CD4-positive, alpha-beta T cell treated with Interleukin-17A for 4 hours (primary cell): ENCODE measurements at places on chromosomes 6 and 20.
A peak's percentile ranks its signal among the peaks of the same experiment; 100 is the strongest.

- DNase-seq = no peak
Measured at GRCh38 chr20:58788896-58789544, 61.7 kb downstream of the GNAS-AS1 start.

DNA sequence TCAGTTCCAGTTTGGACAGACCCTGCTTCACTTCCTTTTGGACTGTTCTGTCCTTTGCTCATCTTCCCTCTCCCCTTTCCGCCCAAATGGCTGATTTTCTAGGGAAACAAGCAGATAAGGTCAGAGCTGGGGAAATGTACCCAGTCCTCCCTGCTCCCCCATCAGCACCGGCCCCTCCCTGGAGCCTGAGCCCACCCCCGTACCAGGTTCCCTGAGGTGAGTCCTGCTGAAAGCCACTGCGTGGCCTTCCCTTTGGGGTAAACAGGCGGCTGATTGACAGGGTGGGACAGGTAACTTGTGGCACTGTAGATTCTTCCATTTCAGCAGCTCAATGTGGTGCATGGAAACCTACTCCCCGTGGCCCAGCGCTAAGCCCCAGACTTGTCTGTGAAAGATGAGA is 70.5 kb downstream of the NPEPL1 start:
- DNase-seq = no peak

GRCh38 chr6:111280445-111280955 is 193.2 kb downstream of the SLC16A10 start:
- DNase-seq = no peak

GRCh38 chr20:20466341-20466879 is 98.5 kb downstream of the INSM1 start:
- no peak for DNase-seq

DNA sequence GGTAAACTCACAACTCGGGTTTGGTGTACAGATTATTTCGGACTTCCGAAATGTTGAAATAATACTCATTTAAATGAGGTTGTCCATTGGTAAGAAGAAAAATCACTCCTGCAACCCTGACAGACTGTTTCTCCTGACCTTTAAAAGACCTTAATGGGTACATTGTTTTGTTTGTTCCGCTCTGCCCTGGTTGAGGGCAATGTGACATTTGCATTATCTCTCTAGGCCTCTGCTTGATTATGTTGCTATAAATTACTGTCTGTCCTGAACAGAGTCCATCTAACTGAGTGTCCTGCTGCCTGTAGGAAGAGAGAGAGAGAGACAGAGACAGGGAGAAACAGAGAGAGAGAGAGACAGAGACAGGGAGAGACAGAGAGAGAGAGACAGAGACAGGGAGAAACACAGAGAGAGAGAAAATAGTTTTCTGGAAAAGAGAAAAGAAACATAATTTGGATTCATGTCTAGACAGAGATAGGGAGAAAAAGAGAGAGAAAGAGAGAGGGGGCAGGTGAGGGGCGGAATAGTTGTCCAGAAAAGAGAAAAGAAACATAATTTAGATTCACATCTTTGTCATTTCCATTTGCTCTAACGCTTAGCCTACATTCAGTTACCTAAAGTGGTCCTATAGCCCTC is 83.2 kb downstream of the SHLD1 start:
- no peak for DNase-seq

- no peak for DNase-seq
Measured at GRCh38 chr6:126880964-126881363, 237.5 kb upstream of the RSPO3 start.

DNA sequence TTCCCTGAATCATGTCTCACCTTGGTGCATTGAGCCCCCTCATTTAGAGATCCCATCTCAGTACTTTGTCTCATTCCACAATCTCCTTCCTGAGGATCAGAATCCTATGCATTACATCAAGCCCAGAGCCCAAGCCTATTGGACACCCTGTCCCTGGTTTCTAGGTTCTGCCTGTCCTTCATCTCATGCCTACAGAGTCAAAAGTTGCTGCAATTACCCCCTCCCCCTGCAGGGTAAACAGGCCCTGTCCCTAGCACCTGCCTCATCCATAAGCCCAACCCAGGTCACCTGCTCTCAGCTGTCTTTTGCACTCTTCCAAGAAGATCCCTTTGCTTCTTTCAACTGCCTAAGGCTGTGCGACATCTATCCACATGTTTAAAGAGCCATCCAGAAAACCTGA is 93.9 kb downstream of the SPTLC3 start:
- no peak for DNase-seq

GRCh38 chr20:62349556-62350097 is 17.5 kb downstream of the LAMA5 start:
- no peak for DNase-seq

GRCh38 chr20:11791835-11792567 is 125.7 kb upstream of the BTBD3 start:
- DNase-seq = no peak

DNA sequence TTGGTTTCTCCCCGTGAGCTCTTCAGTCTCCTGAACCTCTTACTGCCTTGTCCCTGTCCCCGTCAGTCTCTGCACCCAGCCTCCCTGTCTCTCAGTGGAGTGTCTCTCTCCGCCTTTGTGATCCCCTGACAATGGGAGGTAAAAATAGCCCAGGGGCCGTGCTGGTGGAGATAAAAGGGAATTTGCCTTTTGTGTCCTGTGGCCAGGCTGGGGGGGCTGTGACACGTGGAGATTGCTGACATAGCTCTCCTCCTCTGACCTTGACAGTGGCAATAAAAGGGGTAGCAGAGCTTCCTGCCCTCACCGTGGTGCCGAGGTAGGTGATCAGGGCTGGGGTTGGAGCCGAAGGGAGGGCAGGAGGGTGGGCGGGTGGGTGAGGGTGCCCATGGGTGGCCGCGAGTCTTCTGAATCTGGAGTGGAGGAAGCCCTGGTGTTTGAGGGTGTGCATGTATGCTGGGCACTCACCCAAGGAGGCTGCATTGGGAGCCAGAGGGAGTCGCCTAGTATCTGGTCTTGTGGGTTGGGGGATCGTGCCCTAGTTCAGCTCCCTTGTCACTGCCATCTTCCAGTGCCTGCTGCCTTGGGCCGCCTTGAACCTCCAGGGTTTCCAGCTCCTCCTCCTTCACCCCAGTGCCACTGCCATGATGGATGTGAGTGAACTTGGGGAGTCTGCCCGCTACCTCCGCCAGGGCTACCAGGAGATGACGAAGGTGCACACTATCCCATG is 21.9 kb downstream of the MYH7B start:
- no peak for DNase-seq

GRCh38 chr6:167467793-167468431 is 143.0 kb downstream of the TTLL2 start:
- DNase-seq = no peak

- DNase-seq = no peak
Measured at GRCh38 chr20:51914758-51915157, 112.4 kb upstream of the SALL4 start.

DNA sequence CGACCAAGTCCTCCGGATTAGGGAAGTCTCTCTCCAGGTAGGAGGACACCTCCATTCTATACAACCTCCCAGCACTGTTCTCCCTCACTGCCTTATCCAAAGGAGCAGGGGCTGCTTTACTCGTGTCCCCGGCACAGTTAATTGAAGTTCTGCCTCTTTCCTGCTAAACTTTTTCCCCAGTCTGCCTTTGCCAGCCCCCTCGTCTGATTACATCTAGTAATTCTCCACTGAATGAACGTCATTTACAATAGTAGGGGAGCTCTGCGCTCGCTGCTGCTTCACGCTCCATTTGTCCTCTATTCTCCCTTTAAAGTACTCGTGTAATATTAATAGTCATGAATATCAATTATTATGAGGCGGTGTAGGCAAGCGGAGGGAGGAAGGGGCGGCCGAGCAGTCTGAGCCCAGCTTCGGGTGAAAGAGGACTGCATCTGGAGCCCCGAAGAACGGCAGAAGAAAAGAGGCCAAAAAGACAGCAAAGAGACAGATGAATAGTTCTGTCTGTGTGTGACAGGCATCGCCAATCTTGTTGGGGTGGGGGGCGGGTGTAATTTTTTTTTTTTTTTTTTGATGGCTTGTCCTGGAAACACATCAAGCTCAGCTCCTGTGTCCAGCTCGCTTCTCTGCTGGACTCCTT is 2.9 kb downstream of the TFAP2B start:
- DNase-seq = no peak

GRCh38 chr20:57025666-57026224 is 240.7 kb downstream of the BMP7 start:
- DNase-seq = no peak

- DNase-seq = no peak
Measured at GRCh38 chr6:79650950-79651349, 19.8 kb downstream of the SH3BGRL2 start.

DNA sequence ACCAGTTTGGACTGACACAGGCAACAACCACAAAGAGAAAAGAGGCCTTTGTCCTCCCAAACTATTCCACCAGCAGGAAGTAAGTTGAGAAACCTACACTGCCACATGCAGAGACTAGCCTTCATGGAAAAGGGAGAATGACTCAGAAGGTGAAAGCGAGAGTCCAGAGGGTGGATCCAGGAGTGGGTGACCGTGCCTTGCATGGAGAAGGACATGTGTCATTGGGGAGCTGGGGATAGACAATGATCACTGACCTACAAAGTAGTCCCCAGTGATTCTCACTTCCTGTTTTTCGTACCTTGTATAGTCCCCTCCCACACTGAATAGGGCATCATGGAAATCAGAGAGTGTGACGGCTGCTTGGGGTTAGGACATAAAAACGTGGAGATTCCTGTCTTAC is 91.9 kb downstream of the MYLK4 start:
- DNase-seq = no peak

DNA sequence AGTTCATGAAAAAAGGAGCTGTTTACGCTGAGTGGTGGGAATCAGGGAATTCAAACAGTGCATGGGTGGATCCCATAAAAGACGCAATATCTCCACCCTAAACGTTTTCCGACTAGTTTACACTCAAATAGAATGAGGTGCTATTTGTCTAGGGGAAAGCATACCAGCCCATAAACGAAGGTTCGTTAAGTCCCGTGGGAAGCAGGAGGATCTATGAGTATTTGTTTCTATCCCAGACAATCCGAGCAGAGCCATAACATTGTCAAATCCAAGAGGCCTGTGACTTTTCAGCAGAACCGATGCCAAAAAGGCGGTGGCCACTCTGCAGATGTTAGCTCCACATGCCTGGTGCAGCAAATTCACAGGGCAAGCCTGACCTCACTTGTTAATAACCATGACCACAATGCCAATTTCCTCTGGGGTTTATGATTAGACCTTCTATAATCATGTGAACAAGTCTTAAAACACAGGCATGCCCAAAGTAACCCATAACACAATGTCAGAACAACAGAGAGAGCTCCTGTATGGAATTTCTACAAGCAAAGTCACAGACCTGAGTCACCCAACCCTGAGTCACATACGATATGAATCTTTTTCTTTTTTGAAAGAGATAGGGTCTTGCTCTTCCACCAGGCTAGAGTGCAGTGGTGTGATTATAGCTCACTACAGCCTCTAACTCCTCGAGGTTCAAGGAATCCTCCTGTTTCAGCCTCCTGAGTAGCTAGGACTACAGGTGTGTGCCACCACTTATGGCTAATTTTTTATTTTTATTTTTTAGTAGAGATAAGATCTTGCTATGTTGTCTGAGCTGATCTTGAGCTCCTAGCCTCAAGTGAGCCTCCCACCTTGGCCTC is 123.3 kb downstream of the KIF13A start:
- DNase-seq = no peak

DNA sequence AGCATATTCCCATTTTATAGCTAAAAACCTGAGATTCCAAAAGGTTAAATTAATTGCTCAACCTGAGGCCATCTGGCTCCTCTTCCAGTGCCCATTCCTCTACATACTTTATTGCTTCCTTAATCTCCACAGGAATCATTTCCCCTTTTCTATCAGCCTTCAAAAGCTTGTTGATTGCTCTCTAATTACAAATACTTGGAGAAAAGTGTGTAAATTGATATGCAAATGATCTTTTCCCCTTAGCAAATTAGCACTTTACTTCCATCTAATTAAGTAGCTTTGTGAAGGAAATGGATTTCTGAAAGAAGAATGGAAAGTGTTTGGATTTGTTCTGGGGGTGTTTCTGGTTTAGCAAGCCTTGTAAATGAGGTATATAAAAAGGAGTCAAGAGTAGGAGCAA is 323.3 kb downstream of the GRIK2 start:
- DNase-seq = no peak

- no peak for DNase-seq
Measured at GRCh38 chr20:10370091-10370887, 63.7 kb downstream of the MKKS start.

GRCh38 chr6:162862462-162862861 is 134.7 kb downstream of the PACRG start:
- DNase-seq = no peak

- peak; percentile 46 for DNase-seq
Measured at GRCh38 chr6:14046476-14047068, 71.0 kb upstream of the CD83 start.

DNA sequence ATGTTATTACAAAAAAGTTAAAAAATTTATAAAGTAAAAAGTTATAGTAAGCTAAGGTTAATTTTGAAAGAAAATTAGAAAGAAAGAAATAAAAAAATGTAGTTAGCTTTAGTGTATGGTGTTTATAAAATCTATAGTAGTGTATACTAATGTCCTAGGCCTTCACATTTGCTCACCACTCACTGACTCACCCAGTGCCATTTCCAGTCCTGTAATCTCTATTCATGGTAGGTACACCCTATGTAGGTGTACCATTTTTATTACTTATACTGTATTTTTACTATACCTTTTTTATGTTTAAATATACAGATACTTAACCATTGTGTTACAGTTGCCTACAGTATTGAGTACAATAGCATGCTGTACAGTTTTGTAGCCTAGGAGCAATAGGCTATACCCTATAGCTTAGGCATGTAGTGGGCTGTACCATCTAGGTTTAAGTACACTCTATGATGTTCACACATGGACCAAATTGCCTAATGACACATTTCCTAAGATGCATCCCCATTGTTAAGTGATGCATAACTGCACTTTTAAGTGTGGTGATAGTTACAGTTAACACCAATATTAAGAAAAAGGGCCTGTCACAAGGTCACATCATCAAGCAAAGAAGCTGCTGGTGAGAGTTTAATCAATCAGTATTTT is 8.0 kb downstream of the CD2AP start:
- DNase-seq = no peak

DNA sequence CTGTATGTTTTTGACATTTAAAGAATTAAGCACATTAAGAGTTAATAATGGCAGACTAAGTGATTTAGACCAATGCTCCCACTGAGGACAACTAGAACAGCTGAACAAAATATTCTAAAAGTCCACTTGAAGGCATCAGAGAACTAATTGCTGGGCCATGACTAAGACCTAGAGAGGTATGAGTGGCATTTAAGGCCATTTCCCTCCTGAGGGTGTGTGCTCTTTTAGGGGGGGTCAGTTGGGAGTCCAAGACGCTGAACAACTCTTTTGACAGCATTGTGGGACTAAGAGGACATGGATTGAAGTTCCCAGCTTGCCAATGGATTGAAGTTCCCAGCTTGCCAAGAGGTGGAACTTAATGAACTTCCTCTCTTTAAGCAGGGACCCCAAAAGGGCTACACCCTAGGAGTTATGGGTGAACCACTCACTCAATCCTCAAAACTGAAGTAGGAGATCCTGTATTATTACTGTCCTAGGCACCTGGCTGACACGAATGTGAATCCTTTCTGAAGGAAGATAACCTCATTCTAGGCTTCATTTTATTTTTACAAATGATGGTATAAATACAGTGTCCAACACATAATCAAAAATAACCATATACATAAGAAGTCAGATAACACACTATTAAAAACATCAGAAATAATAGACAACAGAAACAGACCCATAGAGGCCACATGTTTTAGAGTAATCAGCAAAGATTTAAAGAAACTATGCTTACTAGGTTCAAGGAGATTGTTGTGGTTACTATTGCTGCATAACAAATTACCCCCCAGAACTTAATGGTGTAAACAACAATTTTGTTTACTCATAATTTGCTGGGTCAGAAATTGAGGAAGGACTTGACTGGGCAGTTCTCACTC is 175.1 kb downstream of the VEGFA start:
- no peak for DNase-seq

- no peak for DNase-seq
Measured at GRCh38 chr6:20575125-20575524, 40.9 kb downstream of the CDKAL1 start.
